Astrocyte (in vitro differentiated cells and primary cell): ENCODE measurements at places on chromosomes 6 and 20. TPM values are rescaled to one million over a fixed set of nuclear protein-coding genes. Genes with fewer than 3 reads are reported as not detected.

DNA sequence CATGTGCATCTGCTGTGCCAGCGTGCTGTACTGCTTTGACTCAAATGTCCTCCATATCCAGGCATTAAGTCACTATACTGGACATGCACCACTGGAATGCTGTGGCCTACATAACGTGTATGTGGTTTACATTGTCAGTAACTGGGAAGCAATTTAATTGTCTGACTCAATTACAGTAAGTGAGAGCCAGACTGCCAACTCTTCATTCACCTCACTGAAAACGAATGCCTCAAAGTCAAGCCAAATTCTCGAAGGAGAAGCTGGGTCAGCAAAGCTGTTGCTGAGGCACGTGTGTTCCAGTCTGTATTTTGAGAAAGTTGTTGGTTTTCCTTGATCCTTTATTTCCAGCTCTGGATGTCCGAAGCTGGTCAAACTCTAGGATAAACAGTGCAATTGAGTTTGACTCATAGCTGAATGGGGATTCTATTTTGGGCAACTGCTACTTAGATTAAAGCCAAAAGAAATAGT is 534.3 kb downstream of the COL12A1 start:
- DNase-seq: peak; percentile 97

- DNase-seq: no peak
Observed at GRCh38 chr6:130699742-130700141, 127.5 kb upstream of the SMLR1 start.

GRCh38 chr6:105886066-105886813 is 199.9 kb upstream of the PRDM1 start:
- DNase-seq: no peak

- DNase-seq: no peak
Observed at GRCh38 chr20:3161316-3162079, 1.8 kb upstream of the FASTKD5 start.

GRCh38 chr20:10502098-10502526 is 67.0 kb downstream of the SLX4IP start:
- no peak for DNase-seq

DNA sequence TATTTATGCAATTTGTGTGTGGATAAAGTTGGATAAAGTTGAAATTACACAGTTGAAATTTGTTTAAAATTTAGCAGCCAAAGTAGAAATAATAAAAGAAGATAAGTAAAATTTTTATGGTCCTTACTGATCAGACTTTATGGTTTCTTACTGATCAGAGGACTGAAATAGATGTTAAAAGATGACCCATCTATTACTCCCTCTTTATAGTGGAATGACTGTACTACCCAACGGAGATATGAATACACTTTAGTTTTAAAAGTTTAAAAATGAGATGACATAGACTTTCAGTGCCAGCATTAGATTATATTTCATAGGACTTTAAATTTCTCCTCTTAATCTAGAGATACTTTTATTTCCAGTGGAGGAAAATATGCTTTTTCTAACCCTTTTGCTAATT is 98.9 kb upstream of the ADGRF4 start:
- DNase-seq: no peak

- DNase-seq: no peak
Observed at GRCh38 chr20:48282591-48283228, 497.4 kb upstream of the SULF2 start.

DNA sequence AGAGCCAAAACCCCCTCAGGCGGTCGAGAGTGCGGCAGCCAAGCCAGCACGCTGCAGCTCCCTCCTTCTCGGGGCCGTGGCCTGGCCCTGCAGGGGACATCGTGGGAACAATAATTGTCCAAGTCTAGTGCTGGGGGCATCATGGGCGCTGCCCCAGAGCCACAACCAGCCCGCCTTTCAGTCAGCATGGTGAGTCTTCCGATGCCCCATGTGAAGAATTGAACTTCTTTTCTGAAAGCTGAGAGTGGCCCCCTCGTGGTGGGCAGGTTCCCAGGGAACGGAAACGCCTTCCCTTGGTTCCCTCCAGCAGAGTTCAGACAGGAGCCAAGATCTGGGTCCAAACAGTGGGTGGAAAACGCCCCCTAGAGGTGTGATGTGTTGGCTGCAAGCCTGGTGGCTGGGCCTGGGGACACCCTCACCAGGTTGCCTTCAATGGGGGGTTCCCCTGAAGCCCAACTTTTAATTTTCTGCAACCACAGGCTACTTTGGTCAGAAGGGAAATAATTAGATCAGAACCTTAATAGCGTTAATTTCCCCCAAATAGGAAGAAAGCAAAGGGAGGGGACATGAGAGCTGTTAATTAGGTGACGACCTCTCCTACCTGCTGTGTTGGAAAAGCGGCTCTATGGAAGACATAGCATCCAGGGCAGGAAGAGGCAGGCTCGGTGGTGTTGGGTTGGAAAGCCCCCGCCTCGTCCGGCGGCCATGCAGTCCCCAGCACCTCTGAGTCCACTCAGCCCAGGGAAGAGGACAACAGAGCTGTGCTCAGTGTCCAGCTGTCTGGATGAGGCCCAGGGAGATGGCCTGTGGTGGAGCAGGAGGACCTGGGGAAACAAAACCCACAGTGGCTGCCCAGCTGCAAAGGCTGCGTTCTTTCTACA is 4.7 kb upstream of the MRGBP start:
- DNase-seq: peak; percentile 70

- no peak for DNase-seq
Observed at GRCh38 chr20:46799781-46800408, 90.4 kb downstream of the SLC2A10 start.

DNA sequence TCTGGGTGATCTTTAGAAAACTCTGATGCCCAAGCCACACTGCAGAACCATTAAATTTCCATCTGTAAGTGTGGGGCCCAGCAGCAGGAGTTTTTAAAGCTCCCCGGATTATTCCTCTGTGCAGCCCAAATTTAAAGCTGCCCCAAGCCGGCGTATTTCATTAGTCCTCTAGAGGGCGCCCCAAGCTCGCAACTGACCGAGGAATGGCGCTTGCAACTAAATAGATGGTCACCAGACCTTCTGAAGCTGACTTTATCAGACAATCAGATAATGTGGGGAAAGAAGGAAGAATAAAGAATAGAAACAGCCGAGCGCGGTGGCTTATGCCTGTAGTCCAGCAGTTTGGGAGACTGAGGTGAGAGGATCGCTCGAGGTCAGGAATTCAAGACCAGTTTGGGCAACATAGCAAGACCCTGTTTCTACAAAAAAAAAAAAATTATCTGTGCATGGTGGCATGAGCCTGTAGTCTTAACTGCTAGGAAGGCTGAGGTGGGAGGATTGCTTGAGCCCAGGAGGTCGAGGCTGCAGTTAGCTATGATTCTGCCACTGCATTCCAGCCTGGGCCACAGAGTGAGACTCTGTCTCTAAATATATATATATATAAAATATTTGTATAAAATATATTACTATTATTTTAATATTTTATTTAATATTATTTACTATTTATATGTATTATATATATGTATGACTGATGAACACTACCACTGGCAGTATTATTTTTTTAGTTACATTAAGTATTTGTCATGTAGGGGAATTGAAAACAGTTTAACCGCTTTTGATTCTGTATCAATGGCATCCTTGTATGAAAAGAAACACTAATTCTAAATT is 56.0 kb downstream of the OTOR start:
- peak; percentile 11 for DNase-seq

- peak; percentile 95 for DNase-seq
Observed at GRCh38 chr6:17714879-17715851, 8.4 kb upstream of the NUP153 start.

- DNase-seq: no peak
Observed at GRCh38 chr20:49893242-49894072, 21.9 kb downstream of the SPATA2 start.

DNA sequence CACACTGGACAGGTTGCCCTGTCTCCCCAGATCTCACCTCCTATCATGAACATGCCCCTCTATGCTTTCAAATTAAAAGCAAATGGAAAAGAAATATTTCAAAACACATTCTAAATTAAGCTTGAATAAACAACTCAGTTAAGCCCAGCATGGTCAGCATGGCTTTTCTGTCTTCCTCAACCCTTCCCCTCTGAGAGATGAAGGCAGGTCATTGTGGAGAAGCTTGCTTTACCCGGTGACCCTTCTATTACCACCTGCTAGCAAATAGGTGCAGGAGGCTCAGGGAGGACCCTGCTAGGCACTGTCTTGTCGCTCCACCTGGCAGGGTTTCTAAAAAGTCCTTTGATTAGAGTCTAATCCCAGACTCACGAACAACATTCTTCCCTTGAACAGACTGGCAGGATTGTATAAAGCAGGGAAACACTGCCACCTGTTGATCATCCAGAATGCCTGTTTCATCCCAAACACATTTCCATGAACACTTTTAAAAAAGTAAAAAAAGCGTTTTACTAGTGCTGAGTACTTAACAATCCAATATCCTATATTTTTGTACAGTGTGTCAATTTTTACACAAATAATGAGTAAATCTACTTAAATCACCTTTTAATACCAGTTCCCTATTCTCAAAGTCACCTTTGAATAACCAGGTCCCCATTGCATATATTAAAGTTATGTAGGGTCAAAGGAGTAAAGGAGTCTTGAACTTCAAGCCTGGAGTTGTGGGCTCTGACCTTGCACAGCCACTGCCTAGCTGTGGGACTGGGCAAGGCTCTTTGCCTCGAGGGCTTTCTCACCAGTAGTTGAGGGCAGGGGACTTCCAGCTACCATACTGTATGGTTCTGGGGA is 75.5 kb downstream of the GPR6 start:
- peak; percentile 39 for DNase-seq

DNA sequence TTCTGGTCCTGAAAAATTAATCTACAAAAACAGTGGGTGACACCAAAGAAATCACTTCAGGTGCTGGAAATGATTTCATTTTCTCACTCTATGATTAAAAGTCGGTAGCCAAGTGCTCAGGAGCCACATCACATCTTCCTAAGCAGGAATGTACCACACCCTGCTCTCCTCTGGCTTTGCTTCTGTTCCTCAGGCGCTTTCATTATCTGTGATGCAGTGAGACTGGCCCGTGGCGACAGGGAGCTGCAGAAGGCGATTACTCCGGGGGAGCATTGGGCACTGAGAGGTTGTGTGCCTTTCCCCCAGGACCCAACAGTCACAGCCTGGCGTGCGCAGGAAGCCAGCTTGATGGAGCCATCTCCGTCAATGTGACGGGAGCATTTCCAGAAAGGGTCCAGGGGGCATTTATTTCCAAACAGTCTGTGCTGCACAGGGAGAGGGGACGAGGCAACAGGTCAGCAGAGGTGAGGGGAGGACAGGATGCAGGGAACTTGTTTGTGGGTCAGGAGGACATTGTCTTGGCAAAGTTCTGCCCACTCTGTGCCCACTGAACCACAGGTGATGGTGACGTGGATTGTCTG is 5.6 kb upstream of the ZNF831 start:
- DNase-seq: no peak

DNA sequence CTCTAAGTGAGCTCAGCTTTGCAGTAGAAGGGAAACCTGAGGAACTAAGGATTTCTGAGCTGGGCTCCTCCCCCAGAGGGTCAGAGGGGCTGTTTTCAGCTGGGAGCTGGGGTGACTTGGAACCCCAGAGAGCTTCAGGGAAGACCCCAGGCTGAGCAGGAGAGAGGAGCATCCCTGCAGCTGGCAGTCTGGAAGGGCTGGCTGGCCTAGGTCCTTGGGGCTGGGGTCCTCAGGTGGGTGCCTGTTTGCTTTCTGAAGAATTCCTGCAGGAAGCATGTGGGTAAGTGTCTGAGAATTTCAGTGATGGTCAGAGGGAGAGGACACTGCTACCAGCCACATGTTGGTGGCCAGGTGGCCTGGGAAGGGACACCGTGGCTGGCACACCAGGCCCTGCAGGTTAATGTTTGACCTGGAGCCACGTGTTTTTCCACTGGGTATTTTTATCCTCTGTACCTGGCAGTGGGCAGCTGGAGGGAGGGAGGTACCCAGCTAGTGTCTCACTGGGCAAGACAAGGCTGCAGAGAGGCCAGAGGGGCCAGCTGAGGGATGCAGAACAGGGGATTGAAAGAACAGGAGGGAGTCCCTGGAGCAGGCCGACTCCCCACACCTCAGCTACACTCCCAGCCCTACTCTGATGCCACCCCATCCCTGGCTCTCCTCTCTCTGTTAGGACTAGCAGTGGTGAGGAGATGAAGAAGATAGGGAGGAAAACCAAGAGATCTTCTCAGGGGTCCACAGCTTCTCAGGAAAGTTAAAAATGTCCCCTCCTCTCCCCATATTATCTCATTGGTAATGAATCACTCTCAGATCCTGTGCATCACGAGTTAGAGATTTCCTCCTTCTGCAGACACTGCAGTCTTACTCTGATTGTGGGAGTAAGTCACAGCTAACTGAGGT is 143.6 kb downstream of the VEGFA start:
- peak; percentile 12 for DNase-seq

CD109 gene
- total RNA-seq: 18.3 and 22.9 TPM in 2 replicates
